Fibroblast of the conjunctiva (primary cell): ENCODE measurements at places on chromosomes 2 and 18.

GRCh38 chr2:205217004-205217403, 465.3 kb upstream of the NRP2 start:
- DNase-seq, result no peak

DNA sequence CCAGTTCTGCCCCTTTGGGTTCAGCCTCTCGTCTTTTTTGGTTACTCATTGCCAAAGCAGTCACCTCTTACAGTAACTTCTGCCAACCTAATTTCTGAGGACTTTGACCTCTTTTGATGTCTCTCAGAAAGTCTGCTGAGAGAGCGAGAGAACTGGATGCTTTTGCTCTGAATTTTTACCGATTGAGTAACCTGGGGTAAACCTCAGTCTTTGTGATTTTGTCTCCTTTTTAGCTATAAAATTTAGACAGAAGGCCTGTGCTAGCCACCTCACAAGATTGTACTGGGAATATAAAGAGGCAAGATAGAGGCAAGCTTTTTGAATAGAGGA, 34.8 kb upstream of the IL1R1 start:
- DNase-seq, result no peak

GRCh38 chr2:17805166-17805565, 11.1 kb upstream of the MSGN1 start:
- DNase-seq, result no peak

GRCh38 chr2:95292623-95293260, 4.4 kb upstream of the KCNIP3 start:
- DNase-seq, result no peak

DNA sequence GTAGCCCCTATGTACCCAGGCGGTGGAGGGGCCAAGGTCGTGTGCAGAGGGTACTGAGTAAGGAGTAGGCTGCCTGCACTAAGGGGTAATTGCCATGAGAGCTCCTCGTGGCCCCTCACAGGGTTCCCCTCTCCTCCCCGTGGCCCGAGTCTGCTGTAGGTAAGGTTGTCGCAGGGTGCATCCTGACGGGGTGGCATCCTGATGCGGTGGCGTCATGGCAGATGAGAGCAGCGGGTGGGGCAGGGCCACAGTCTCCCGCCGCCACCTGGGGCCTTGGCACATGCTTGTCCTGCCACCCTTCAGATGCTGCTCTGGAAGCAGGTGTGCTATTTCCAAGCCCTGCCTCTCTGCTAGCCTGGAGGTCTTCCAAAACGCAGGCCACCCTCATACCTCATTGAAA, 89.7 kb downstream of the EIPR1 start:
- no peak for DNase-seq

DNA sequence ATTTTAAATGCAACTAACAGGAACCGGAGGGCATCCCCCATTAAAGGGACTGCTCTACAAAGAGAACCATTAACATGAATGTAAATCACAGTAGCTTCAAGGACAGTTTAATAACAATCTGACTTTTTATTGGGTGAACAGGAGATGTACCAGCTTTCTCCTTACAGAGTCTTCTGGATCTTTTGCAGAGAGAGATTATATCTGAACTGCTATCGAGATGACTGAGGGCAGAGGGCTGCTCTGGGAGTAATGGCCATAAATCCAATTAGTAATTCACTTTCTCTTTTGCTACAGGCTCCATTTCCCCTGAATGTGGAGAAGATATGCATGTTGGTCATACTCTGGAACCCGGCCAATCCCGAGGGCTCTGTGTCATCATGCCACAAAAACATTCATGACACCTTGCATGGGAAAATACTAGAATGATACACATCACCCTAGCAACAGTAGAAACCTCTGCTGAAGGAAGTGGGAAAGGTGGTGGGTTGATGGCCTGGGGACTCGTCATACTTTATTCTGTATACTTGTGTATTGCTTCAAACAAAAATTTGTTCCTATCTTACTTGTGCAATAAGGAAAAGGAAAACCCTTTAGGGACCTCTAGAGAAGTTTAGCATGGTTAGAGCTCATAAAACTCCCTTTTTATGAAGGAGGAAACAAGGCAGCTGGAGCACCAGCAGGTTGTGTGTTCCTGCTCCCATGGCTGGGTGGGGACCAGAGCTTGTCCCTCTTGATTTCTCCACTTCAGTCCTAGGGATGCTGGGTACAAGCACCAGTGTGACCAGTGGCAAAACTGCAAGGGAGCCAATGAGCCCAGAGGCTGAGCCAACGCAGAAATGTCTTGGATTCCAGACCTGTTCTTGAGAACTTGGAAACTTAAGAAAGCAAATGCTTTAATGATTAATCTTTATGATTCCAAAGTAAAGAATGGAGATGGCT, 26.0 kb downstream of the CTAGE1 start:
- DNase-seq, result peak; percentile 13
